ENCODE measurements at places on chromosomes 1 and 21. TPM values are rescaled to one million over a fixed set of nuclear protein-coding genes. Genes with fewer than 3 reads are reported as not detected.

Gene SLFNL1
- total RNA-seq, result 0.69 TPM

Gene DCST1
- total RNA-seq, result not detected

Gene CLCA4
- not detected for total RNA-seq

Gene KRTAP21-2
- not detected for total RNA-seq

Gene CLEC20A
- total RNA-seq, result not detected

Gene CELA2B
- total RNA-seq, result not detected

Gene EPS15
- 69.2 TPM for total RNA-seq

All from bladder microvascular endothelial cell (primary cell).